NCI-H1105 (cell line): ENCODE measurements at places on chromosomes 6 and 20.

DNA sequence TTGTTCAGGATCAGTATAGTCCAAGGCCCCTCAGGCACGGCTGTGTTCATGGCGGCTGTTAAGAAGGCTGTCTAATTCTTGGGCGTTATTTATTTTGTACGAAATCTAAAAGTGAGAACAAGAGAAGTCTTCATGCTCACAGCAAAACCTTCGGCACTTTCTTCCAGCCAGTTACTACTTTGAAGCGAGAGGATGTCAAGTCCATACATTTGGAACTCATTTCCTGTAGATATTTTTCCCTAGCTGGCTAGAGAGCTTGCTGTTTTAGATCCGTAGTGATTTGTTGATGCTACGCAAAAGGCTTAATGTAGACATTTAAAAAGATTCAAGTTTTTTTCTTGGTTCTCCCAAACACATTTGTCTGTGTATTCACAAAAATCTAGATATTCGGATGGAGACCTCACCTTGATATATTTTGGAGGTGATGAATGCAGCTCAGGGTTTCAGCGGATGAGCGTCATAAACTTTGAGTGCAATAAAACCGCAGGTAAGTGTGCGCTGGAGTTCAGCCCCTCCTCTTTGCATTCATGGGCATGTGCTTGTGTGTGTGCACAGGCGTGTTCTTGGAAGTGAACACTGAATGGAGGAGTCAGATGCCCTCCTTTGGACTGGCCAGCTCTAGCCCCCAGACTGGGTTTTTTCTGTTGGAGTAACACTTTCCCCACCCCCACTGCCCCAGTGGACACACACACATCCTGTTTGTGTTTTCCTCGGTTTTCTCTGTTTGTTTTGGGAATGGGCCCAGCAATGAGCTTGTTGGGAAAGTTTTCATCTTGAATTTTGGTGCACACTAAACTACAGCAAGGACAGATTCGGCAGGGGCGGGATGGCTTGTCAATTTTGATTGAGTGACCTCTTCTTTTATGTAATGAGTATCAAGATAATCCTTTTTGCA, 65.4 kb downstream of the IGF2R start:
- no peak for DNase-seq

- DNase-seq: no peak
Measured at GRCh38 chr20:41870869-41871462, 252.8 kb upstream of the CHD6 start.

DNA sequence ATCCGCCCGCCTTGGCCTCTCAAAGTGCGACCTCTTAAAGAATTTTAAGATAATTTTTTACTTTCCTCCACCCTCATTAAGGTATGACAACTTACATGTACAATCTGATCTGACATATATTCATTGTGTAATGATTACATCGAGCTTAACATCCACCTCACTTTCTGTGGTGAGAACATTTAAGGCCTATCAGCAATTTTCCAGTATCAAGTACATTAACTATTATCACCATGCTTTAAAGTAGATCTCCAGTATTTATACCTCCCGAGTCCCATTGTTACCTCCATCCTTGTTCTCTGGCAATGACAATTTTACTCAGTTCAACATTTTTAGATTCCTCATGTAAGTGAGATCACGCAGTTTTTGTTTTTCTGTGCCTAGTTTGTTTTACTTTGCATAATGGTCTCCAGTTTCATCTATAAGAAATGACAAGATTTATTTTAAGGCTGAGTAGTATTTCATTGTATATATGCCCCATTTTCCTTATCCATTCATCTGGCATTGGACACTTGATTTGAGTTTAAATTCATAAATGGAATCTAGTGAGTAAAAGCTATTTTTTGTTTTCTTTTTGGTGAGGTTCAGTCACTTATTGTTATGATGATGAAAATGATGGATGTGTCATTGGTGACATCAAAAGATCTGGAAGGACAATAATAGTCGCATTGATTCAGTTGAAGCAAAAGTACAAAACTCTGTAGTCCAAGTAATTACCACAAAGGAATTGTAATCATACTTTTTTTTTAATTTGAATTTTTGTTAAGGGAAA, 87.0 kb downstream of the OR2B2 start:
- DNase-seq: no peak

DNA sequence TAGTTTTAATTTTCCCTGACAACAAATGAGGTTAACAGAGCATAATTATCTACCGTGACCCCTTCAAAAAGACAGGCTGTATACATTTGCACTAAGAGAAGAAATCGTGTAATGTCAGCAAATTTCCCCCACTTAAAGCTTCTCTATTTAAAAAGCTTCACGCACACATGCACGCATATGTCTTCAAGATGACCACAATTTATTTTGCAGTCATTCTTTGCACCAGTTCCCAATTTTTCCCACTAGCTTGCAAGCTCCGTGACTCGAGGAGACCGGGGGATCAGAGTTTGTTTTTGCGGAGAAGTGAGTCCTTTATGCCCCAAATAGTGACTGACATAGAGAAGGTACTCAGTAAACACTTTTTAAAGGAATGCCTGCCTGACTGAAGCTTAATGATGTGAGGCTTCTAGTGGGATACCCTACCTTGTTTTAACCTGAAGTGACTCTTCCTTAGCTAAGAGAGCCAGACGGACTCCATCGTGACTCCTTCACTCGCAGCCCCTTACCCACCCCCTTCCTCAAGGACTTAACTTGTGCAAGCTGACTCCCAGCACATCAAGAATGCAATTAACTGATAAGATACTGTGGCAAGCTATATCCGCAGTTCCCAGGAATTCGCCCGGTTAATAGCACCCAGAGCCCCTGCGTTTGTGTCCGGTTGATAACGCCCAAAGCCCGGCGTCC, 9.3 kb upstream of the NQO2 start:
- no peak for DNase-seq

DNA sequence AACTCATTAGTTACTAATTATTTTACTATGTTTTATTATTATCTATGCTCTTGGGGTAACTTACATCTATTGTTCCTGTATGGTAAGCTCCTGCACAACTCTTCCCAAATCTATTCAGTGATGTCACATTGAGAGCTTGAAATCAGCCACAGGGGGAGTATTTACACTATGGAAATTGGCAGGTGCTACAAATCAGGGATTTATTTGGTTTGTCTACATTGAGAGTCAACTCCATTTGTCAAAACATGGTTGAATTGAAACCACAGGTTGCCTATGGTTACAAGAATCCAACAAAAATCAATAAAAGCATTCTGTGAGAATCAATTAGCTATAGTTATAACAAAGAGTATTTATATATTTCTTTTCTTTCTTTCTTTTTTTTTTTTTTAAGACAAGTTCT, 3.9 kb upstream of the FITM2 start:
- no peak for DNase-seq

- no peak for DNase-seq
Measured at GRCh38 chr6:120320481-120321162, 971.1 kb upstream of the MAN1A1 start.

GRCh38 chr6:88047510-88048150, at the start of gene SPACA1:
Gene SPACA1, plus strand, starts transcription at chr6:88047841. Its CDS starts 65 bp downstream, at chr6:88047906.
- no peak for DNase-seq

DNA sequence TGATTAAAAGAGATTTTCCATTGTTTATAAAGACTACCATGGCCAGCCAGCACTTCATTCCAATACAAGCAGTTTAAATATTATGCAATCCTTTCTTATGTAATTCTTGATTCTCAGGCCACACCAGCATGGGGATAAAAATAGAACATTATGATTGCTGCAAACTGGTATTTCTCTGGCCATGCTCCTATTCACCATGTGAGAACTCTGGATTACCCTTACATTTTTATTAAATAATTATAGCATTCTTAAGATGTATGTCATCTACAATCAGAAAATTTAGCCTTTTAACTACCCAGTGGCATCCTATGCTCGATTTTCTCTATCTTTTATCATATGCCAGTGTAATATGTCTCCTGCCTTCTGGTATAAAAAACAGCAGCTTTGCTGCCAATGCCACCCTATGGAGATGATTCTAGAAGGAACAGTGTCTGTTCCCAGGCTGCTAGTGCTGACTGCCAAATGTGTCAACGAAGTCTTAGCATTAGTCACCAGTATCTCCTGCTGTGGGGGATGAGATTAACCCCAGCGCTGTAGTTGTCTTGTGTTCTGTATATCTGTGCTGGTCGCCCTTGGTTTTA, 501.4 kb downstream of the BCKDHB start:
- no peak for DNase-seq

- DNase-seq: peak; percentile 94
Measured at GRCh38 chr6:111566873-111567517, 38.7 kb downstream of the TRAF3IP2 start.

- no peak for DNase-seq
Measured at GRCh38 chr6:25332655-25333071, 53.5 kb downstream of the CARMIL1 start.

DNA sequence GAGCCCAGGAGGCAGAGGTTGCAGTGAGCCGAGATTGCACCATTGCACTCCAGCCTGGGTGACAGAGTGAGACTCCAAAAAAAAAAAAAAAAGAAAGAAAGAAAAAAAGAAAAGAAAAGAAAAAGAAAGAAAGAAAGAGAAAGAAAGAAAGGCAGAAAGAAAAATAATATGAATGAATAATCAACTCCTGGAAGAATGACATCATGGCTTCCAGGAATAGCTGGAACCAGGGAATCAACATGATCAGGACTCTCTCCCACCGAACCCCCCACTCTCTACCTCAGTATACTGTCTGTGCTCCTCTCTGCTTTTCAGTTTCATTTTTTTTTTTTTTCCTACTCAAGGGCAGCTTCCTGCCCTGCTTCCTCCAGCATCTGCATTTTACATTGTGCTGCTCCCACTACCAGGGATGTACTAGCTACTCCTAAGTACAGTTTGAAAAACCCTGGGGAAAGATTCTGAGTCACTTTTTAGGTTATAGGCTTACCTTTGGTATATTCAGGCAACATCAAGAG, 19.7 kb upstream of the MTCL3 start:
- DNase-seq: no peak

DNA sequence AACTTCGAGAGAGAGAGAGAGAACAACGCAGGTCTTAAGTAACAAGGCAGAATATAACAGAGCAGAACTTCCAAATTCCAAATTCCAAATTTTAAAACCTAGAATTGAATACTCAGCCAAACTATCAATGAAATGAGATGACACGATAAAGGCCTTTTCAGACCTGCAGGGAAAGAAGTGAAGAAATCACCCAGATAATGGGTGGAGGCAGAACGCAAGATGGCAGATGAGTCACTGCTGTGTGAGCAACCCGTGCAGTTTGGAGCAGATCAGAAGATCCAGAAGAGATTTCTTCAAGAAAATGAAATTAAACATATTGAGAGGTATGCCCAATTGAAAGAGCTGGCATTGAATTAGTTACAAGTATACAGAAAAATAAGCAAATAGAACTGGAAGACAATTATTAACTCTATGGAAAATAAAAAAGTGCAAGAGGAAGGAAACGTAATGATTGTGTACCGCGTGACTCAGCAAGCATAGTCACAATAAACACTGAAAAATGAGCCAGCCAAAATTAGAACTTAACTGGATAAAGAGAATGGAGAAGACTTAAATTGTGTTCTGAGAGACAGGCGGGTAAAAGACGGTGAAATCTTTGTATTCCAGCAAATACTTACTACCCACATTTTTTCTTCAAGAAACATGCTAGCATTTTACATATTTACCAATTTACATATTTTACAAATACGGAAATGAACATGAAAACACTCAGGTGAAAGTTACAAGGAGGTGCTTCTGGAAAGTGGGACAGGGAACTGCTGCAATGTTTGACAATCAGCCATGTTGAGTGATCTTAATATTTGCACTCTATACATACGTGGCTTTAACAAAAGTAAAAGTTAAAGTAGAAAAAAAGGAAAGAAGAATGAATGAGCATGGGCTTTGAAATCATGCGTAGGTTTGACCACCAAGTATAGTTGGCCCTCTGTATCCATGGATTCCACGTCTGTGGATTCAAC, 87.9 kb upstream of the CDYL start:
- no peak for DNase-seq

DNA sequence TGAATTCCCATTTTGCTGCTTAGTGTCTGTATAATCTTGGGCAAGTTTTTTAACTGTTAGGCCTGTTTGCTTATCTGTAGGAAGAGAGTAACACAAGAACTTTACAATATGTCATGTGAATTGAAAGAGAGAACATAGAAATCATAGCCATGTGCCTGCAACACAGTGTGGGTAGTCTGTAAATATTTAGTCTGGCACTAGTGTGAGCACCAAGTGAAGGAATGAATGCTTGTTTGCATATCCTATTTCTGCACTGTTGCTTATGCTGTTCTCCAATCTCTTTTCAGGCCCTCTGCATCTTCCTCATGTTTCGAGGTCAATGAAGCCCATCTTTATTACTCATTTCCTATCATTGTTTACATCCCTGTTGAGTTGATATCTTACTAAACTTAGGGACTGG, 49.2 kb downstream of the CBFA2T2 start:
- DNase-seq: no peak

- no peak for DNase-seq
Measured at GRCh38 chr6:155319902-155320301, 5.6 kb upstream of the TFB1M start.

- no peak for DNase-seq
Measured at GRCh38 chr6:112291161-112291762, 36.9 kb upstream of the LAMA4 start.

GRCh38 chr6:142240179-142240578, 61.6 kb upstream of the ADGRG6 start:
- DNase-seq: no peak

DNA sequence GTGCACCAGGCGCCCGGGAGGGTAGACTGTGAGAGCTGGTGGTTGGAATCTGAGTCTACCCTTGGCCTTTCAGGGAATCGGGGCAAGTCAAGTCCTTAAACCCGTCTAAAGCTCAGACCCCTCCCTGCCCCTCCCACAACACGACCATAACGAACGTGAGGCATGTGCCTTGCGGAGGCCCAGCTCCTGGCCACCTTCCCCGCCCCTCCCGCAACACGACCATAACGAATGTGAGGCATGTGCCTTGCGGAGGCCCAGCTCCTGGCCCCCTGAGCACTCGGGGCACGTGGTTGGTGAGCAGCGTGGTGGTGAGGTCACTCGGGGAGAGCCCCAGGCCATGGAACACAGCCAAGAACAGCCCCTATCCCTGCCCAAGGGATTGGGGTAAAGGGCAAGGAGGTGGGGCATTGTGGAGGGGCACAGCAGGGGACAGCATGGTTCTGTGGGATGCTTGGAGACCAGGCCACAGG, 132.2 kb downstream of the TAF4 start:
- no peak for DNase-seq

GRCh38 chr6:2432292-2432691, 186.9 kb upstream of the GMDS start:
- DNase-seq: no peak

GRCh38 chr6:137496909-137497720, 2.9 kb upstream of the OLIG3 start:
- no peak for DNase-seq

DNA sequence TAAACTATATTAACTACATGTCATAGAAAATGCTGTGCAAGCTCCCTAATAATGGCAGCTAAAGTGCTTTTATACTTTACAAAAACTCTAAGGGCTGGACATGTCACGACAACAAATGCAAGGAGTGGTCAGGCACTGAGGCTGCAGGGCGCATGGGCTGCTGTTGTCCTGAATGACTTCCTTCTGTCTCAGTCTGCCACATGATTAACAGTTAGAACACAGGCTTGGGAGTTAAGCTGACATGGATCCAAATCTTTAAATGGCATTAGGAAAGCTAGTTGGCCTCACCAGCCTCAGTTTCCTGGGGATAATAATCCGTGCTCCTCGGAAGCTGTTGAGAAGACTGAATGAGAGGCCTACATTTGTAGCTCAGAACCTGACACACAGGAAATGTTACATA, 57.4 kb downstream of the PREP start:
- DNase-seq: no peak
